ENCODE measurements at places on chromosomes 13 and 19. TPM values are rescaled to one million over a fixed set of nuclear protein-coding genes. Genes with fewer than 3 reads are reported as not detected.

CEACAM3 gene
- 0.69 TPM for total RNA-seq

OBI1 gene
- 9.9 TPM for total RNA-seq

GRCh38 chr19:49779731-49780555, 13.1 kb downstream of the AP2A1 start:
- H3K27ac ChIP-seq, result no peak overlapping the region
- H3K4me3 ChIP-seq, result no peak overlapping the region
- peaks cover 12% of the 10 kb centered on the region for H3K36me3 ChIP-seq
- no peak for DNase-seq
- H3K27me3 ChIP-seq, result no peaks in the 10 kb centered on the region

DNA sequence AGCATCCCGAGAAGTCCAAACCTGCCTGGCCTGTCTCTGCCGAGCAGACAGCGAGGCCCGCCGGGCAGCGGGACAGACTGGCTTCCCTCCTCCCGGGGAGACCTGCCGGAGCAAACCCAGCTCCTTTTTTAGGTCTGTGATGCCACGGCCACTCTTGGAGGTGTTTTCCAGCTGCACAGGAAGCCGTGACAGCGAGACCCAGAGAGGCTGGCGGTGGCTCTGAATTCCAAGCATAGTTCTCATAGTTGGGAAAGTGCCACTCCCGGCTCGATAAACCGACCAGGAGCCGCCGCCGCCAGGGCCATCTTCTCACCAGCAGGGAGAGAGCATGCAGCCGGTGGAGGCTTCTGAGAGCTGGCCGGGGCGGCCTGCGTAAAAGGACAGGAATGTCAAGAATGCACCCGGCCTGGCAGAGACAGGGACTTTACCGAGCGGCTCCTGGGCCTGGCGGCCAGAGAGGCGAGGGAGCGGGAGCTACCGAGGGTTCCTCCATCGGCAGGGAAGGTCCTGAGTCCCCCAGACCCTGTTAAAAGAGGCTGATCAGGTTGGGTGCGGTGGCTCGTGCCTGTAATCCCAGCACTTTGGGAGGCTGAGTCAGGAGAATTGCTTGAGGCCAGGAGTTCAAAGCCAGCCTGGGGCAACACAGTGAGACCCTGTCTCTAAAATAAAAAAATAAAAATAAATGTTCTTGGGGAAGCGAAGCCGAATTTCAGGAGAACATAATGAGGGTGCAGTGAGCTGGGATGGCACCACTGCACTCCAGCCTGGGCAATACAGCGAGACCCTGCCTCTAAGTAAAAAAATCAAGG, 64.9 kb downstream of the GADD45B start:
- H3K27me3 ChIP-seq, result no peaks in the 10 kb centered on the region
- H3K27ac ChIP-seq, result peak overlapping the region; percentile 92
- peak; percentile 96 for DNase-seq
- H3K36me3 ChIP-seq, result no peaks in the 10 kb centered on the region

DNA sequence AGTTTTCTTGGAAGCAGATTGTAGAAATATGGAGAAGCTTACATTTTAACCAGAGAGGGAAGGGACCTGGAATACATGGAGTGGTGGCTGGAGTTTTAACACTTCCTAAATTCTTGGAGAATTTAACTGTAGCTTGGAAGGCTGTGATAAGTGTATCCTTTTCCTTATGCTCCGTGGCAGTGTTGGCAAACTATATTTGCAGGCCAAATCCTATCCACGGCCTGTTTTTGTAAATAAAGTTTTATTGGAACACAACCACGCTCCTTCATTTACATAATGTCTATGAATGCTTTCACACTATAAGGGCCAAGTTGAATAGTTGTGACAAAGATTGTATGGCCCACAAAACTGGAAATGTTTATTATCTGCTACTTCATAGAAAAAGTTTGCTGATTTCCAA, 110.6 kb upstream of the MIR17HG start:
- no peaks in the 10 kb centered on the region for H3K27me3 ChIP-seq
- H3K36me3 ChIP-seq, result no peaks in the 10 kb centered on the region
- H3K4me3 ChIP-seq, result no peak overlapping the region
- no peak for DNase-seq
- H3K27ac ChIP-seq, result no peak overlapping the region

- H3K27me3 ChIP-seq, result no peaks in the 10 kb centered on the region
- no peak overlapping the region for H3K4me3 ChIP-seq
- H3K36me3 ChIP-seq, result no peaks in the 10 kb centered on the region
- no peak overlapping the region for H3K27ac ChIP-seq
- H3K4me1 ChIP-seq, result no peaks in the 10 kb centered on the region
Observed at GRCh38 chr13:97198753-97199152, 23.4 kb upstream of the MBNL2 start.

- no peaks in the 10 kb centered on the region for H3K36me3 ChIP-seq
- H3K4me3 ChIP-seq, result no peak overlapping the region
Observed at GRCh38 chr13:67223024-67223423, 7.1 kb downstream of the PCDH9 start.

GRCh38 chr19:16736709-16737108, 17.1 kb downstream of the NWD1 start:
- no peaks in the 10 kb centered on the region for H3K36me3 ChIP-seq
- no peaks in the 10 kb centered on the region for H3K4me1 ChIP-seq

GRCh38 chr19:4910594-4911281, 1.4 kb downstream of the UHRF1 start:
- H3K4me1 ChIP-seq, result peaks cover 13% of the 10 kb centered on the region
- no peaks in the 10 kb centered on the region for H3K27me3 ChIP-seq
- peak overlapping the region; percentile 72 for H3K4me3 ChIP-seq
- peak; percentile 63 for DNase-seq
- no peak overlapping the region for H3K27ac ChIP-seq

Measured in kidney (tissue), 22 donors.